ENCODE measurements at places on chromosomes 13 and 19.

- no peak for DNase-seq
Observed at GRCh38 chr19:37809366-37809765, 30.0 kb upstream of the ZNF573 start.

DNA sequence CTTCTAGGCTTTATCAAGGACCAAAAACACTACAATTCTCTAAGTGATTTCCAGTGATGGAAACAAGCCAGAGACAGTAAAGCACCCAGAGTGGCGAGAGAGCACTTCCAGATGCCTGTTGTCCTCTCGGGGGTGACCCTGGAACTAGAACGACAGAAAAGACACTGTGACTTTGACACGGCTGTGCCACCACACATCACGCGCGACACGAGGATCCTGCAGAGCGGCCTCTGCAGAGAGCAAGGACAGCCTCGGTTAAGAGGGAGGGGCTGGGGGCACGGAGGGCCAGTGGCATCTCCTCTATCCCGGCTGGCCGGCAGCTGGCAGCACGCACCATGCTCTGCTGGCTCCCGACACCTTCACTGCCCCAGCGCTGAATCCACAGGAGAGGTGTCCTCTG lies 42.3 kb downstream of the SUGP2 start:
- DNase-seq, result no peak

GRCh38 chr13:34738254-34738992 lies 203.6 kb upstream of the NBEA start:
- DNase-seq, result no peak

- DNase-seq, result no peak
Observed at GRCh38 chr19:38700350-38700901, 43.8 kb downstream of the CAPN12 start.

- peak; percentile 62 for DNase-seq
Observed at GRCh38 chr19:6092329-6093286, 17.7 kb downstream of the RFX2 start.

GRCh38 chr19:56934438-56935090 lies 94.0 kb upstream of the PEG3 start:
- no peak for DNase-seq

DNA sequence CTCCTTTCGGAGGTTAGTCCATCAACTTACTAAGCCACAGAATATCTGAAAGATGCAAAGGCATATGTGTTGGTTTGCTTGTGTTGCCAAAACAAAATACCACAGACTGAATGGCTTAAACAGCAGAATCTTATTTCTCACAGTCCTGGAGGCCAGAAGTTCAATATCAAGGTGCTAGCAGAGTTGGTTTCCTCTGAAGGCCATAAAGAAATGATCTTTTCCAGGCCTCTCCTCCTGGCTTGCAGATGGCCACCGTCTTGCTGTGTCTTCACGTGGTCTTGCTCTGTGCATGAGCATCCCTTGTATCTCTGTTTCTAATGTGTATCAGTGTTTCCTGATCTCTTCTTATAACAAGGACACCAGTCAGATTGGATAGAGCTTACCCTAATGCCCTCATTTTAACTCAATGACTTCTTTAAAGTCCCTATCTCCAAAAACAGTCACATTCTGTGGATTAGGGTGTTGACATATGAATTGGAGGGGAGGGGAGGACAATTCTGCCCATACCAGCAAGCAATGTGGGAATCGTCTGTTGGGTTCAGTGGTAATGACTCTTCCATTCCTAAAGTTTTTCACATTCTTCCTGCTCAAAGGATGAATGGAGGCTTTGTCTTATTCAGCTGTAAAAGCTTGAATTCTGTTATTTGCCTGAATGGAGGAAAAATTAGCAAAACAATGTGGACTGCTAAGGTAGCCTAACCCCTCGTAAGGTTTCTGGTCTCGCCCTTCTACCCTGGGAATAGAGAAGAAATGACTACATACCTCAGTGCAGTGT lies 715.7 kb downstream of the DIAPH3 start:
- no peak for DNase-seq

DNA sequence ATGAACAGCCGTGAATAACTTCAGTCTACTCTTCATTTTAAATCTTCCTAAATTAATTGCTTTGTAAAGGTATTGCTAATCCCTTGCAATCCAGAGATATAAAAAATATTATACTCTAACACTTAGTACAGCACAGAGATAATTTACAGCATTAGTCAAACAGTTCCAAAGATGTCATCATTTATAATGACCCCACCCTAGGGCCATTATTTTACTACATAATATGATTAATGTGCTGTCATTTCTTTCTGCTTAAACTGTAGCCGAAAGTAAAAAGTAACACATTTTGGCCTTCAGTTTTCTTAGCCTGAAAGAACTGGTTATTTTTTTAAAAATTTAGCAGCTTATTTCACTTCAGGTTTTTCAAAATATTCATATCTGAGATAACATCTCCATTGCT lies 256.3 kb upstream of the RFC3 start:
- no peak for DNase-seq

GRCh38 chr13:51721496-51721895 lies 82.5 kb downstream of the DHRS12 start:
- DNase-seq, result no peak

DNA sequence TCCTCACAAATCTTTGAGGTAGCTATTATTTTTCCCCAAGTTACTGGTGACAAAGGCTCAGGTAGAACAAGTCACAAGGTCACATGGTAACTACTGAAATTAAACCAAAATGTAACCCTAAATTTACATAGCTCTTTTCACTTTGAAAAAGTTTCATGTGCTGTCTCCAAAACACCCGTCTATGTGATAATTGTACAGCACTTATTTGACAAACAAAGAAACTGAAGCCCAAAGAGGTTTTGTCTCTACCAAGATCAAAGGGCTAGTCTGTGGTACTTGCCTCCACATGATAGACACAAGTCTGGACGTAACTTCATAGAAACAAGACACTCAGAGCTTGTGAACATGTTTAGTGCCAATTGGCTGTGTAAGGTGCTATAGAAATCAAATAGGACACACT lies 108.3 kb downstream of the SACS start:
- no peak for DNase-seq

- DNase-seq, result no peak
Observed at GRCh38 chr19:44626048-44626624, 12.8 kb downstream of the IGSF23 start.

DNA sequence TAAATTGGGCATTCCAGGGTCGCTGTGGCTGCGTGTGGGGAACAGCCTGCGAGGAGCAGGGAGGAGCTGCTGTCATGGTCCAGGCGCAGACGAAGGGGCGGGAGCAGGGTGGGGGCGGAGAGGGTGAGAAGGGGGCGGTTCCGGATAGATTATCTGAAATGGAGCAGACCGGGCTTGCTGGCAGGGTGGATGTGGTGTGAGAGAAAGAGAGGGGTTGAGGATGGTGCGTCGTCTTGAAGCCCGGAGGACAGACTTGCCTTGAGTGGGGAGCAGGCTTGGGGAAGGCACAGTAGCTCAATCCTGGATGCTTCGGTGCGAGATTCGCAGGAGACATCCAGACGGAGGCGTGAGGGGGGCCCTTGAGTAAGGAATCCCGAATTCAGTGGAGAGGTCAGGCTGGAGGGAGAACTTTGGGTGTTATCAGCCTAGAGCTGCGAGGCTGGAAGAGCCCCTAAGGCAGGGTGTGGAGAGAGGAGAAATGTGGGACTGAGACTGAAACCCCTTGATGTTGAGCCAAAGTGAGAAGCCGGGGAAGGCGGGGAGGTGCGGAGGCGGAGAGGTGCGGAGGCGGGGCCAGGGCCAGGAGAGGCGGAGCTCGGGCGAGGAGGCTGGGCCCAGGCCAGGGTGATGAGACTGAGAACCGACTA lies 40.6 kb downstream of the DPF1 start:
- no peak for DNase-seq

DNA sequence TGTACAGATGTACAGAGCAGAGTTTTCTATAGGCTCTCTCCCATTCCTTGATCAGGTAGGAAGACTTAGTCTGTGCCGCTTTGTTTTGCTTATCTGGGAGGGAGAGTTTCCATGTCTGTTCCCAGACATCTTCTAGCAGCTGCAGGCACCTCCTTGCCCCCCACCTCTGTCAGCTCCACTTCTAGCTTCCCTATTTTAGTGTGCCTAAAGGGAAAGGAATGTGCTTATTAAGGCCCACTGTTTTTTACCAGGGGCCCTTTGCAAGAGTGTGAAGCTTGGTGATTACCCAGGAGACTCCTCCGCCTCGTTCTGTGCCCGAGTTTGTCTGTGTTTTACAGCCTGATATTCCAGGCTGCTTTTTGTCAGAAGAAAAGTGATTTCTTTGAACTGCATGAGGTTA lies 1984.4 kb downstream of the OLFM4 start:
- no peak for DNase-seq

- DNase-seq, result no peak
Observed at GRCh38 chr13:27917121-27917947, 2.5 kb upstream of the PDX1 start.

- no peak for DNase-seq
Observed at GRCh38 chr13:93646245-93646644, 419.6 kb downstream of the GPC6 start.

GRCh38 chr13:100274942-100275506 lies 186.1 kb downstream of the PCCA start:
- no peak for DNase-seq

DNA sequence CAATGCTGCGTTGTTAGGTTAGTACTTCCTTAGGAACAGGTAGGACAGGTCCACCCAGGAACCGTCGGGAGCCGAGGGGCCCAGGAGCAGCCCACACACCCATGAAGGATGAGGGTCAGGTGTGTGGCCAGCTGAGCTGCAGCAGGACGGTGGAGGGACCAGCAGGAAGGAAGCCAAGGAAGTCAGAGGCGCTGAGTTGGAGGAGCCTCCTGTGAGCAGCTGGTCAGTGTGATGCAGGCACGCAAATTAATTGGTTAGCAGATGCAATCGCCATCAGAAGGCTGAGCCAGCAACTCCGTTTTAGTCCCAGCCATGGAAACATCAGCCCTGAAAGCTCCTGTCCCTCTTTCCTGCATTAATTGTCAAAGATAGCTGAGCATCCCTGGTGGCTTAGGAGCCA lies 114.9 kb upstream of the SOX1 start:
- no peak for DNase-seq

DNA sequence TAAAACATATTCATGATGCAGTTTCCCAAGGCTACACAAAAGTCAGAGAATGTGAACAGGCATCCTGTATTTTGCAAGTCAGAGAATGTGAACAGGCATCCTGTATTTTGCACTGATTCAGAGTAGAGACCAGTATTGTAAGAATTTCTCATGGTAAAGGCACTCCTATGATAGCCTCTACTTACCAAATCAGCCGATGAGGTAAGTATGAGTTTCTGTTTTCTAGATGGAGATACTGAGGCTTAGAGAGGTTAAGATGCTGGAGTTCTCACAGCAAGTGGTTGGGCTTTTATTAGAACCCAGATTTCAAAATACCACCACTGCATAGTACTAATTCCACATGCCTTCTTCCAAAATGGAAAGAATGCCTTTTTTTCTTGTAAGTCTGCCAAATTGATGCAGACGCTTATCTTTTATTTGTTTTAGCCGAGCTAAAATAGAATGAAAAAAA lies 12.3 kb downstream of the TPT1 start:
- DNase-seq, result no peak

DNA sequence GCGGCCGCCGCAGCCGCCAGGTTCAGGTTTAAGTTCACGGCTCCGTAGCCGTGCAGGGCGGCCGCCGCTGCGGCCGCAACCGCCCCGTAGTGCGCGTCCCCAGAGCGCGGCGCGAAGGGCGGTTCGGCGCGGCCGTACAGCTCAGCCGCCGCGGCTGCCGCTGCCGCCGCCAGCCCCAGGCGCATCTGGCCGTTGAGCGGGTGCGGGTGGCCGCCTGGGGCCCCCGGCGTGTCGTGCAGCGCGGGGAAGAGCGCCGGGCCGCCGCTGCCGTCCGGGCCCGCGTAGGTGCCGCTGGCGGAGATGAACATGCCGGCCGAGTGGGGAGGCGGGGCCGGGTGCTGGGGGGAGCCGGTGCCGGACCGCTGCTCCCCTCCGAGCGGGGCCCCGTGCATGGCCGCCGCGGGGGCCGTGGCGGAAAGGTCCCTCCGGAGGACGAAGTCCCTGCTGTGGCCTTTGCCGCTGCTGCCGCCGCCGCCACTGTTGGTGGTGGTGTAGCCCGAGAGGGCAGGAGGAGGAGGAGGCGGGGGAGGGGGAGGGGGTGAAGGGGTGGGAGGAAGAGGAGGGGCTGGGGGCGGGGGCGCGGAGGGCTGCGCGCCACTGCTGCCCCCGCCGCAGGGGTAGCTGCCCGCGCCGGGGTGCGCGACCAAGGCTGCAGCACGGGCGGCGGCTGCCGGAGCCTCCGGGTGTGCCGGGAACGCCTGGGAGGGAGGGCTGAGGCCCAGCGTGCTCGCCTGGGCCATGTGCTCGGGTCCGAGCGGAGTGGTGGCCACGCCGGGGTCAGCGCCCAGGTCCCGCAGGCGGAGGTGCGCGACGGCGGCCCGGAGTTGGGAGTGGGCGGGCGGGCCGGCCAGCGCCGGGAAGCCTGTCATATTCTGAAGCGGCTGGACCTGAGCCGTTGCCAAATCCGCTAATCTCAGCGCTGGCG lies 654 bp downstream of the ZIC5 start:
- no peak for DNase-seq

Measured in NCI-H1105 (cell line).